ENCODE measurements at places on chromosomes 5 and 9.

DNA sequence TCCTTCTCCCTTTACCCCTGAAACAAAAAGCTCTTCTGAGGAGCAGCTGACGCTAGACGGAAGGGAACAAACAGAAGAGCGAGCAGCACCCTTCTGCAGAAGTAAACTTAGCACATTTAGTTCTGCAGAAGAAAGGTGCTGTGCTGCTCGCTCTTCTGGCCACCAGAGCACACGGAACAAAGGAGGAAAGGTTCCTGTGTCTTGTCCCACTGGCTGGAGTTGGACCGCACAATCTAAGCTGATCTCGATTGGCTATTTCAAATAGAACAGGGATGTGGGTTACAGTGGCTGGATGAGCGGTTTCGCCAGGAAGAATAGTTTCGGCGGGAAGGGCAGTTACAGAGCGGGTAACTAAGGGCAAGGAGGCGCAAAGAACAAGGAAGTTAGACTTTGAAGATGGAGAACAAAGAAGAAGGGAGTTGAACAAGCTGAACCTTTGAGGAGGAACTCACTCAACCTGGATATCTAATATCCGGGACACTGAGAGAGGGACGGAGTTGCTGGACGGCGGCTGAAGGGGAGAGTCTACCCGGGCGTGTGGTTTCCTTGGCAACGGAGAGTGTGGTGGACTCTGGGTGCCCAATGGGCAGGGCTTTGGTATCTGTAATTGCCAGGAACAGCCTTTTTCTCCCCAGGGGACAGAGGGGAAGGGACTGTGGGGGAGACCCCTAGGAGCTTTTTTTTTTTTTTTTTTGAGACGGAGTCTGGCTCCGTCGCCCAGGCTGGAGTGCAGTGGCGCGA, 7.1 kb downstream of the GTF3C5 start:
- no peak for DNase-seq

- DNase-seq, result no peak
Observed at GRCh38 chr5:163766936-163767670, 261.7 kb downstream of the MAT2B start.

- DNase-seq, result no peak
Observed at GRCh38 chr5:28217695-28218094, 1179.3 kb upstream of the CDH9 start.

GRCh38 chr5:97075649-97076048, 66.8 kb downstream of the LIX1 start:
- DNase-seq, result no peak

DNA sequence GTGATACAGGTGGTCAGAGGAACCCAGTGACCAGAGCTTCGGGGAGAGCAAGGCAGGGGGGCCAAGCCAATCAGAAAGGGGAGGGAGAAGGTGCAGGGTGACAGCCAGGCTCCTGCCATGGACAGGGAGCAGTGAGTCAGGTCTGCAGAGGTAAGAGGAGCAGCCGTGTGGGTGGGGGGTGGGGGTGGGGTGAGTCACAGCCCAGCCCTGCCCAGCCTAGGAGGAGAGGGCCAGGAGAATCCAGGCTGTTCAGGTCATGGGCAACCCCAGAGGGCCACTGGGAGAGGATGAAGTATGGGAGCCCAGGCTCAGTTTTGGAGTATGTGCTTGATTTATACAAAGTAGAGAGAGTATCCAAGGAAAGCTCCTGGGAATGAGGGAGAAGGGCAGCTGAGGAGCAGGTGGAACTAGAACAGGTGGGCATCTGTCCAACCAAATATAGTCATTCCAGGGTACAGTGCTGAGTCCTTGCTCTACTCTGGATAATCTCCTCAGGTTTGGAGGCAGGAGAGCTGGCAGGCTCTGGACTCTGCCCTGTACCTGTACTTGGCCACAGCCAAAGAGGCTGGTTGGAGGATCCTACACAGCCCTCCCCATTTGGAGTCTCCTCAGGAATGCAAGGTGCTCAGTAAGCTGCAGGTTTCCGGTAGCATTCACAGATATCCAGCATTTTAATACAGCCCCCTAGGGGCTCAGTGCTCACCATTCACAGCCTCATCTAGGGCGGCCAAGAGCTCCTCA, 1.6 kb downstream of the HBEGF start:
- no peak for DNase-seq

DNA sequence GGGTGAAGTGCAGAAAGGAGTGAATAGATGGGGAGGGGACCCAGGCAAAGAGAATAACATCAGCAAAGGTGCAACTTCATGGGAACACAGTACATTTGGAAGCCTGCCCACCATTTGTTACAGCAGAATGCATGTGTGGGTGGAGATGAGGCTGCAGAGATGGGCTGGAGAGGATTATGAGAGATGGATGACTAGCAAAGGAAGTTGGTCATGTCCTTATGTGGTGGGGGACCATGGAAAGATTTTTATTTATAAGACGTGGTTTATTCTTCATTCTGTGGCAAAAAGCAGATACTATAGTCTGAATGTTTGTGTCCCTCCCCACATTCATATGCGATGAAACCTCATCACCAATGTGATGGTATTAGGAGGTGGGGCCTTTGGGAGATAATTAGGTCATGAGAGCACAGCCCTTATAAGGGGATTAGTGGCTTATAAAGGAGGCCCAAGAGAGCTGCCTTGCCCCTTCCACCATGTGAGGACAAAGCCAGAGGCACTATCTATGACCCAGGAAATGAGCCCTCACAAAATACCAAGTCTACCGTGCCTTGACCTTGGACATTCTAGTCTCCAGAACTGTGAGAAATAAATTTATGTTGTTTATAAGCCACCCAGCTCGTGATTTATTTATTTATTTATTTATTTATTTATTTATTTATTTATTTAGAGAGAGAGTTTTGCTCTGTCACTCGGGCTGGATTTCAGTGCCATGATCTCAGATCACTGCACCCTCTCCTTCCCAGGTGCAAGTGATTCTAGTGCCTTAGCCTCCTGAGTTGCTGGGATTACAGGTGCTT, 483.7 kb downstream of the RAB3C start:
- no peak for DNase-seq

GRCh38 chr5:40404613-40405012, 275.1 kb upstream of the PTGER4 start:
- DNase-seq, result no peak

DNA sequence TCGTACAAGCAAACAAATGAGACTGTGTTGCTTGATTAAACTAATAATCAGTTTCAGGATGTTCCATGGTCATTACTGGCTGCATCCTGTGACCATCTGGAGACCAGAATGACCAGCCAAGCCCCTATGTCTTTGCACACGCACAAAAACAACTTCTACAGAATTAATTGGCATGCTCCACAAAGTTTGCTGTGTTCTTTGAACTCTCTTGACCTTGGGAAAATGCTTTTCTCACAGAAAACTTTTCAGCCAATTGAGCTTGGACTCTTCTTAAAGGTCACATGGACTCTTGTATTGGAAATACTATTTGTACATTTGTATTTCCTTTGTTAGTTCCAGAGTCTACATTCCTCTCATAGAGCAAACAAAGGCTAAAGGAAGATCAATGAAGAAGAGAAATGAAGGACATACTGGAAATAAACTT, 147.8 kb downstream of the ARRDC3 start:
- DNase-seq, result no peak

DNA sequence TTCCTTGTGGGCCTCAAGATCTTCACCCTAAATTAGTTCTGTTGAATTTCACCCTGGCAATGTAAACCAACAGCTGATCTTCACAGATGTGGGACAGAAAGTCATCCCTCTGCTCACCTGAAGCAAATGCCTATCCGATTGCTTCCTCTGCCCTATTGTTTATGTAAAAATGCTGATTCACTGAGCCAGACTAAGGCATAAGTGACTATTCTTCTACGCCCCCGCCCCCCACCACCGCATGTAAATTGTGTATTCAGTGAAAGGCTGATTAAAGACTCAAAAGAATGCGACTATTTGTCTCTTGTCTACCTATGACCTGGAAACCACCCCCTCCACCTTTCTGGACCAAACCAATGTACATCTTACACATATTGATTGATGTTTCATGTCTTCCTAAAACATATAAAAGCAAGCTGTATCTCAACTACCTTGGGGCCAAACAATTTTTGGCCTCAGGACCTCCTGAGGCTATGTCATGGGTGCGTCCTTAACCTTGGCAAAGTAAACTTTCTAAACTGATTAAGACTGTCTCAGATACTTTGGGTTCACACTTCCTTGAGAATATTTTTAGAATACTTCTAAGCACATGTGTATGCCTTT, 129.7 kb upstream of the BOD1 start:
- DNase-seq, result no peak

DNA sequence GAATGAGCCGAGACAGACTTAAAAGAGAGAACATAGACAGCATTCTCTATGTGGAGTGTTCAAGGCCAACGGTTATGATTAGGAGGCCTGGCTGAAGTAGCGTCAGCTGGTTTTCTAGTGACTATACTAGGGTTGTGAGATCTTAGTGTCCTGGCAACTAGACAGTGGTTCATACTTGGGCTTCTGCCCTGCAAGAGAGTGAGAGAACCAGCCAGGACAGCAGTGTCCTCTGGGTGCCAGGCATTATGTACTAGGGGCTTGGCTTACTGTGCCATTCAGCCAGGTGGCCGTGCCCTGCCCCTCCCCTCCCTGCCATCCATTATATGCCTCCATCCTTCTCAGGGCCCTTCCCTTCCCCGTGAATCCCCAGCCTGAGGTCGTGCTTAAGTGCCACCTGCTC, 56.8 kb downstream of the TRIO start:
- no peak for DNase-seq

DNA sequence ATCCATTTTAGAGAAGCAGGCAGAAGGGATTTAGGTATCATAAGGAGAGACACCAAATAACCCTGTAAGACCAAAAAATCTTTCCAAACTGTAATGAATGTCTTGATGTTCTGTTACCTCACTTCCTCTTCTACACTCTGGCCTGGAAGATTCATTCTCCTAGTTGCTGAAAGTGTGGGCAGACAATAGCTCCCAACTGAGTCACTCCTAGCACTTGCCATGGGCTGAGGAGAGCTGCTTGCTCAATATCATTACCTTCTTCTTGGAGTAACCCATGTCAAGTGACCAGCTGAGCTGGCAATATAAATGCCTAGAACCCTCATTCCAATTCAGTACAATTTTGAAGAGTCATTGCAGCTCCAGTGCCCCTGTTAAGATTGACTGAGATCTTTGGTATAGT, 1985.5 kb upstream of the CDH6 start:
- no peak for DNase-seq

GRCh38 chr5:8505196-8505595, 636.2 kb downstream of the MTRR start:
- no peak for DNase-seq

- no peak for DNase-seq
Observed at GRCh38 chr5:66958980-66959641, 237.5 kb downstream of the CD180 start.

DNA sequence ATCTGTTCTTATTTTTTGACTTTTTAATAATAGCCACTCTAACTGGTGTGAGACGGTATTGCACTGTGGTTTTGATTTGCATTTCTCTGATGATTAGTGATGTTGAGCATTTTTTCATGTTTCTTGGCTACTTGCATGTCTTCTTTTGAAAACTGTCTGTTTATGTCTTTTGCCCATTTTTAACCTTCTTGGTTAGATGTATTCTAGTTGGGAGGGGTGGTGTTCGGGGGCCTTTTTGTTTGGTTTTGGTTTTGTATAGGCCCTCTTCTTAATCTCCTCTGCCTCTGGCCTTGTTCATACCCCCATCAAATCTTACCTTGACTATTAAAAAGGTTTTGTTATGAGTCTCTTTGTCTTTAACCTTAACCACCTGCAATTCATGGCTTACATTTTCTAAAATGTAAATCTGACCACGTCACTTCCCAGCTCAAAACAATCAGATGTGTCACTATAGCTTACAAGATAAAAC, 107.8 kb upstream of the NR4A3 start:
- no peak for DNase-seq

- no peak for DNase-seq
Observed at GRCh38 chr9:9170439-9171134, 1371.0 kb upstream of the DMAC1 start.

DNA sequence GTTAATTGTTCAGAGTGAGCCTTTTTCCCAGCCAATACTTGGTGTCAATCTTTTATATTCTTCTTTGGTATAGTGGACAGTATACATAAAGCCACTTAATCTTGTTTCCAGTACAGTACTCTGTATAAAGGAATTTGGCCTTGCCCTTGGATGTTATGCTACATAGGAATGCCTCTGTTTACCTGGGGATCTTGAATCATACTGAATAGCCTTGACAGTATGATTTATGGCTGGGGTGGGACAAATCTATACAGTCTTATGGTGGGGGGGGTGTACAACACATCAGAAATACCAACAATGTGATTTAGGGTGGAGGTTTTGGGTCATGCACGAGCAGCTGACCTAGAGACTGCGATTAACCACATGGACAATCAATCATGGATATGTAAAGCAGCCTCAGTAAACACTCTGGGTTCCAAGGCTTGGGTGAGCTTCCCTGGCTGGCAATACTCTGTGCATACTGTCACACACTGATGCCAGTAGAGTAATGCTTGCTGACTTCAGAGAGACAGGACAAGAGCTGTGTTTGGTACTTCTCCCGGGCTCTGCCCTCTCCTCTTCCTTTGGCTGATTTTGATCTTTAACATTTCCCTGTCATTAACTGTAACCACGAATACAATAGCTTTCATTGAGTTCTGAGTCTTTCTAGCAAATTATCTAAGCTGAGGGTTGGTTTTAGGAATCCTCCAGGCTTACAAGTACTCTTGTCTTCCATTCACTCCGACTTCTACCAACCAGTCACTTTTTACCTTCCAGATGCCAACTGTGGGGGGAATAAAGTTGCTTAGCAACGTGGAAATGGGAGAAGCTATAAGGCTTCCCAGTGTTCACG, 84.6 kb downstream of the IARS1 start:
- DNase-seq, result no peak

- no peak for DNase-seq
Observed at GRCh38 chr5:11443831-11444230, 460.4 kb downstream of the CTNND2 start.

GRCh38 chr5:106875591-106876297, 795.0 kb downstream of the EFNA5 start:
- no peak for DNase-seq

DNA sequence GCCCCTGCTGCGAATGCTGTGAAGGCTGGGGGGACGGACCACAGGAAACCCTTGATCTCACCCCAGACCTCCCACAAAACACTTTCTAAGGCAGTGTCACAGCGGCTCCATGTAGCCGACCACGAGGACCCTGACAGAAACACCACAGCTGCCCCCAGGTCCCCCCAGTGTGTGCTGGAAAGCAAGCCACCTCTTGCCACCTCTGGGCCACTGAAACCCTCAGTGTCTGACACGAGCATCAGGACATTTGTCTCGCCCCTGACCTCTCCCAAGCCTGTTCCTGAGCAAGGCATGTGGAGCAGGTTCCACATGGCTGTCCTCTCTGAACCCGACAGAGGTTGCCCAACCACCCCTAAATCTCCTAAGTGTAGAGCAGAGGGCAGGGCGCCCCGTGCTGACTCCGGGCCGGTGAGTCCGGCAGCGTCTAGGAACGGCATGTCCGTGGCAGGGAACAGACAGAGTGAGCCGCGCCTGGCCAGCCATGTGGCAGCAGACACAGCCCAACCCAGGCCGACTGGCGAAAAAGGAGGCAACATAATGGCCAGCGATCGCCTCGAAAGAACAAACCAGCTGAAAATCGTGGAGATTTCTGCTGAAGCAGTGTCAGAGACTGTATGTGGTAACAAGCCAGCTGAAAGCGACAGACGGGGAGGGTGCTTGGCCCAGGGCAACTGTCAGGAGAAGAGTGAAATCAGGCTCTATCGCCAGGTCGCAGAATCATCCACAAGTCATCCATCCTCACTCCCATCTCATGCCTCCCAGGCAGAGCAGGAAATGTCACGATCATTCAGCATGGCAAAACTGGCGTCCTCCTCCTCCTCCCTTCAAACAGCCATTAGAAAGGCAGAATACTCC, 84.7 kb downstream of the GOLPH3 start:
- DNase-seq, result no peak

- DNase-seq, result no peak
Observed at GRCh38 chr5:36631620-36632362, 25.4 kb downstream of the SLC1A3 start.

- DNase-seq, result peak; percentile 50
Observed at GRCh38 chr5:40446910-40447309, 232.8 kb upstream of the PTGER4 start.
